ENCODE measurements at places on chromosomes 12 and 14.

DNA sequence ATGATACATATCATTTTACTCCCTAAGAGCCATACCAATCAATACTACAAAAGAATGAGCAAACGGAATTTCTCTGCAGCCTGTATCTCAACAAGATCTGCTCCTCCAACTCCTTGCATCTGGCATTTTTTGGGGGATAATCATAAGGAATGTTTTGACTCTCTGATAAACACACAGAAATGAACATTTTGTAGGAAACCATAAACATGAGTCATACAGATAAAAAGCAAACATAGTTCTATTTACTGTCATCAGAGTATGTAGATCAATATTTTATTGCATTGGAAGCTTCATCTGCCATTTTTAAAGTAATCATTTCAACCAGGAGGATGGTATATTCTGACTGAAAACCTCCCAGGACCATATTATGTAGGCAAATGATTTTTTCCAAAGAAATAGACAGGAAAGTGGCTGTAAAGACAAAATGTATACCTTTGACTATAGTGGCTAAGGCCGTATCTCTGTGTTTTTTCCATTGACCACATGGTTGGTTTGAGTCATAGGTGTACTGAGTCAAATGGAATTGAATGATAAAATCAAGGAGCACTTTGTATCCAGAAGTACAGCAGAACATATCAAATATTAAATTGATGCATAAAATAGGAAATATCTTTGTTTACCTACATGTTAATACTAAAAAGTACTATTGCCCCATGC, 32.4 kb upstream of the CD69 start:
- DNase-seq: no peak

- no peak for DNase-seq
These were observed 41.6 kb downstream of the AKAP6 start for GRCh38 chr14:32370714-32371113.

DNA sequence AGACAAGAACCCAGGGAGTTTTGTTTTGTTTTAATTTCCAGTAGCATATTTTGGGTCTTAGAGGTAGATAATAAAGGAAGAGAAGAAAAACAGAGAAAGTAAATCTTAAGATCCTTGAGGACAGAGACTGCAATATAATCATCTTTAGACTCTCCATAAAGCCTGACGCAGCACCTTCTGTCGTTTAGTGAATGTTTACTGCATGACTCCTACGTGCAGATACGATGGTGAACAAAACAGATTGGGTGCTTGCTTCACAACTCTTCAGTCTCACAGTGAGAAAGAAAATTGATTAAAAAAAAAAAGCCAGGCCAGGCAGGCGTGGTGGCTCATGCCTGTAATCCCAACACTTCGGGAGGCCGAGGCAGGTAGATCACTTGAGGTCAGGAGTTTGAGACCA, 86.9 kb downstream of the STON2 start:
- DNase-seq: no peak

- no peak for DNase-seq
These were observed 132.1 kb downstream of the RAD51B start for GRCh38 chr14:67951529-67952135.

DNA sequence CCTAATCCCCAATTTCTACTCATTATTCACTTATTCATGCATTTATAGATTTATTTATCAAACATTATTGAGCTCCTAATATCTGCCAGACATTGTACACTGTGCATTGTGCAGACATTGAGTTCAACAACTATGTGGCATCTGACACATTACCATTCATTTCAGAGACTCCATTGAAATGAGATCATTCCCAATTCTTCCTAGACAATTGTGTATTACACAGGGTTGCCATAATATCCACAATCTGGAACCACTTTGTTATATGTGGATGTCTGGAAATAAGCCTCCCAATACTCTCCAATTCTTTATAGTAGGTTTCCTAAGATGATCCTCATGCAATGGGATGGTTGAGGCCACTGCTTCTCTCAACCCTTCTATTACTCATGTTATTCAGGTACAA, 165.0 kb downstream of the OTOGL start:
- DNase-seq: no peak

DNA sequence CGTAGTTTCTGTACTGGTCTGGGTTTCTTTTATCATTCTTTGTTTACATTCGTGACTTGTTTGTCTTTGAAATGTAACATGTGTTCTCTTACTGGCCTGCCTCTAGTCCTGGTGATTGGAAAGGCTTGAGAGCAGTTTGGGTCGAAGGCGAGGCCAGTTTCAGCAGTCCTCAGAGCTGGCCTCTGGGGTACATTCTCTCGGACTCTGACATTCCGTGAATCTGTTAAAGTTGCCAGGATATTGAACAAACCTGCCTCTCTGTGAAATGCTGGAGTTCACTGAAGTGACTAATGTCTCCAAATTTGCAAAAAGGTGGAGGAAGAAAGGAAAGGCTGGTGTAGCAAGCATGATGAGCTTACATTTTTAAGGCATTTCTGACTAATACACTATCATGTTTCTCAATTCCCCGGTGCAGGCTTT, 1.5 kb downstream of the PLEKHA5 start:
- no peak for DNase-seq

- no peak for DNase-seq
These were observed 54.5 kb upstream of the TMEM260 start for GRCh38 chr14:56524971-56525677.

DNA sequence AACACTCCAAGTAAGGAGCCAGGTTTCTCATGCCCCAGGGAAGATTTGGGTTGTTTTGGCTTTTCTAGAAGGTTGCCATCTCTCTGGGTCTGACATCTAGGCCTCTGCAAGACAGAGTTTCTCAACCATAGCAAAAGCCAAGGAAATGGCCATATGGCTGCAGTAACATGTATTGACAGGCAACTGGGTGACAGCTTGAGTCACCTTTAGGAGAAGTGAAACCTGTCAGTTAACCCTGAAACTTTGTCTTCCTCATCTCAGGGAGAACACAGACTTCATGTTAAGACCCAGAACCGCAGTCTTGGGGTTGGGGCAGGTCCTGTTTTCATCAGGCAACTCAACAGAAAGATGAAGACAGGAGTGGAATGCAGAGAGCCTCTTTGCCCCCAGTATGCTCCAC, 46.0 kb upstream of the PLBD1 start:
- no peak for DNase-seq

DNA sequence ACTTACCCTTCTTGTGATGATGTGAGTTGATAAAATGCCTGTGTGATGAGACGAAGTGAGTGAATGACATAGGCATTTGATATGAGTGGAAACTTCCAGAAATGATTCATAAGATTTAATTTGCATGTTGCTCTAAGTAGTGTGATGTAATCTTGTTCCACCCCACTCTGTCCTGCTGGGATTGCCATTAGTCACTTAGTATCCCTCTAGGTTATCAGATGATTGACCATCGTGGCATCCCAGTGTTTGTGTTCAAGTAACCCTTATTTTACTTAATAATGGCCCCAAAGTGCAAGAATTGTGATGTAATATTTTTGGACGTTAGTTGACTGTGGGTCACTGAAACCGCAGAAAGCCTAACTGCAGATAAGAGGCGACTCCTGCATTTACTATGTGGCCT, 214.4 kb upstream of the DIO2 start:
- no peak for DNase-seq

- peak; percentile 21 for DNase-seq
These were observed 524 bp downstream of the KMT5A start for GRCh38 chr12:123384318-123384993.

DNA sequence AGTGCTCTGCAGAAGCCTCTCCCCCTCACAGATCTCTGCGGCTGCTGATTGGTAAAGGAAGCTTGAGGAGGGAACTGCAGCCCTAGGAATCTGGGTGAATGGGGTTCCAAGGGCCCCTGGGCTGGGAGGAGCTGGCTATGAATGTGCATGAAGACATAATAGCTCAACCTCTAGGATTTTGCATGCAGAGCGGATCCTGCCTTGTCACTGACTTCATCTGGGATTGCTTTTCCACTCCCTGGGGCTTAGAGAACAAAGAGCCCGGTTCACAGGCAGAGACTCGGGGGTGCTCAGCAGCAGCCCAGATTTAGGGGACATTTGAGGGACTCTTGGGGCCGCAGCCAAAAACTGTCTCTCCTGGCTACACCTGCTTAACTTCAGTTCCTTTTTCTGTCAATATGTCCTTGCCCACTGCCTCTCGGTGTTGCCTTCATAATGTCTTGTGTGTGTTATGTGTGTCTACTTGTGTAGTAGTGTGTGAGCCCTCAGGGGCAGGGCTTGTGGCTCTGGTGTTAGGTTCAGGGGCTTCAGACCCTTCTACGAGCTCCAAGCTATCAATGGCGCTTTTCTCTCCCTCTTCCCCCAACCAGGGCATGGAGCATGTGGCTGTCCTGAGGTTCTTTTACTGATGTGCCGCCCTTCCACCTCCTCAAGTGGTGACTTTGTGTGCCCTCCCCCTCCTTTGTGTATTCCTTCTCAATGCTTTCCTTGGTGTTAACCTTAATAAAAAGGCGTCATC, 1.9 kb downstream of the CCDC184 start:
- no peak for DNase-seq

DNA sequence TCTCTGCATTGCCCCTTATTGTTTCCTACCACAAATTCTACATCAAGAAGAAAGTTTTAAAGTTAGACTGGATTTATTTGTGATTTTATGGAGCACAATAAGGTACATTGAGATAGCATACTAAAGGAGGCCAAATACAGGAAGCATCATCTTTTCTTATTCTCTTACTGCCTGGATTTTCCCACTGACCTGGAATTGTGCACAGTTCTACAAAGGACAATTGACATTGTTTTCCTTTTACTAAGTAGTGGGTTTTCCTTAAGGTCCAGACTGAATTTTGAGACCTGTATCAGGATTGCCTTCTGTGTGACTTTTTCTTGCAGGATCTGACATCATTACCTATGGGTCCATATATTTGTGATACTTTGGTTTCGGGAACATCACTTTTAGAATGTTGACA, 18.8 kb upstream of the ZNF140 start:
- no peak for DNase-seq

GRCh38 chr12:129494260-129494659, 409.6 kb downstream of the TMEM132D start:
- no peak for DNase-seq

GRCh38 chr14:82759656-82760055, 1226.0 kb upstream of the SEL1L start:
- DNase-seq: no peak

GRCh38 chr12:60195483-60195882, 599.7 kb downstream of the SLC16A7 start:
- no peak for DNase-seq

- DNase-seq: no peak
These were observed 107.2 kb upstream of the ESRRB start for GRCh38 chr14:76268700-76269099.

DNA sequence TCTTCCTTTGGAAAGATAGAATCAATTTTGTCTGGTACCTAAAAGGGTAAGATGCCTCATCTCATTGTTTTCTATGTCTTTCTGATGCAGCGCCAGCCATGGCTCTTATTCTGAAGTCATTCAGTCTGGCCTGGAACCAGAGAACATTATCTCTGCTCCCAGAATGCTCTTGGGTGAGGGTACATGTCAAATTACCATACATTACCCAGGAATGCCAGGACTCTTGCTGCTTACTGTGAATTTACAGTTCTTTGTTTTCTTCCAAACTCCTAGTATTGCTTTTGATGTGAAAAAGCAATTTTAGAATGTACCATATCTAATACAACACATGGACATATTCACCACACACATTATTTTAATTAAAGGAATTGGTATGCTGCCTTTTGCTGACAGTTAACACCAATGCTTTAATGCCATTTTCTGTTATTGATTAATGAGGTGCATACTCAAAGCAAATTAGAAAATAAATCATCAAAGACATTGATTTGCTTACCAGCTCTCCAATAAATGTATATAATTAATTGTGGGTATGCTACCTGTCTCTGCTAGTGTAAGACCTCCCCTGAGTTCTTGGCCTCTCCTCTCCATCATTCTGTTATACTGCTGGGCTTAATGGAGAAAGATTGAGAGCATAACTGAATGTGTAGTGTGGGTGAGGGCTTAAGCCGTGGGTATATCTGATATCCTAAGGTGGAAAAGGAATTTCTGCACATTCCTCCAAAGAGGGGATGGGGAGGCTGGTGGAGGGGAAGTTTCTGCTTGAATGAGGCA, 337.7 kb downstream of the C12orf75 start:
- DNase-seq: no peak

- no peak for DNase-seq
These were observed 4.3 kb downstream of the FRS2 start for GRCh38 chr12:69474456-69474855.

GRCh38 chr12:132558042-132558856, 52.1 kb downstream of the LRCOL1 start:
- DNase-seq: no peak

DNA sequence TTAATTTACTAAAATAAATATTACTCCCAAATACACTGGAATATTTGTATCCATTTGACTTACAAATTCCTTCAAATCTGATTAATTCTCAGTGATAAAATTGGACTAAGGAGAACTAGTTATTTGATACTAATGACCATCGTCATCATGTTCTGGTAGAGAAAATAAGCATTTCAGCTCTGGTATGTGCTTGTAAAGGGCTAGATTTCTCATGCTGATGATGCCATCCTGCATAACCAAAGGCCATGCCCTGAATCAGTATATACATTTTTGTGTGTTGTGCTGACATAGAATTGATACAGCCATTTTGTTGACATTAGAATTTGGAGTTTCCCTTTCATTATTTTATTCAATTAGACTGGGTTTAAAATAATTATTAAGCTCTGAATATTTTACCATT, 148.9 kb downstream of the PCNX1 start:
- DNase-seq: no peak

GRCh38 chr12:32053881-32054624, 52.6 kb upstream of the BICD1 start:
- DNase-seq: no peak

- no peak for DNase-seq
These were observed 26.7 kb downstream of the GALNT9 start for GRCh38 chr12:132302466-132303358.

DNA sequence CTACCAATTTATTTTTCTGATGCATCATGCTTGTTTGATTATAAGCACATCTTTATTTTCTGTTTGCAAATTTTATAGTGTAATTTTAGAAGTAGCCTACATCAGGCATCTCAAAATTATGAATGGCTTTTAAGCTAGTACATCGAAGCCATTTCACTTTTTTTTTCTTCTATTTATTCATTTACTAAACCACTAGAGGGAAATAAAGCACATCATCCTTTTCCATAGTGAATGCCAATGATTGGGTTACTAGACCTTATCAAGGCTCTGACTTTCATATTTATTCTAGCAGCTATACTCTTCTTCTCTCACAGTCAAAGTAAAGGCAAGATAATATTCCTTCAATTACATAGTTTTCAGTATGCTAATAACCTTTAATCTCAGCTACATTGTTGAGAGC, 736.4 kb upstream of the LRFN5 start:
- DNase-seq: no peak

GRCh38 chr12:9449181-9449580, 158.5 kb downstream of the KLRB1 start:
- DNase-seq: no peak

GRCh38 chr12:30461026-30461615, 234.5 kb downstream of the IPO8 start:
- no peak for DNase-seq

DNA sequence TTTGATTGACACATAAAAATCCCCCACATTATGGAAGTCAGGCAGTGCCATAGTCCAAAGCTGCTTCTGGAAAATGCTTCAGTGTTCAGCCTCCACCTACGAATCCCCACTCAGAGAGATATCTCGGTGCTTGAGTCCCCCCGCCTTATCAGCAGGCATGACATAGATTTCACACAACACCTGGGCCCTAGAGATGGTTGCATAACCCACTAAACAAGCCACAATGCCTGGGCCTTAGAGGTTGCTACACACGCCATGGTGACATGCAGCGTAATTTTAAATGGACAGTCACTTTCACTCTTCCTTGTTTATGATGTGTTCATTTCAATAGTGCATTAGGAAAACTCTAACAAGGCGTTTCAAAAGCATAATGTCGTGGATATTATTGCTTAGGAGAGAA, 38.0 kb downstream of the CCDC60 start:
- DNase-seq: no peak
